GM10248 (cell line): ENCODE measurements at places on chromosomes 16 and 17.

DNA sequence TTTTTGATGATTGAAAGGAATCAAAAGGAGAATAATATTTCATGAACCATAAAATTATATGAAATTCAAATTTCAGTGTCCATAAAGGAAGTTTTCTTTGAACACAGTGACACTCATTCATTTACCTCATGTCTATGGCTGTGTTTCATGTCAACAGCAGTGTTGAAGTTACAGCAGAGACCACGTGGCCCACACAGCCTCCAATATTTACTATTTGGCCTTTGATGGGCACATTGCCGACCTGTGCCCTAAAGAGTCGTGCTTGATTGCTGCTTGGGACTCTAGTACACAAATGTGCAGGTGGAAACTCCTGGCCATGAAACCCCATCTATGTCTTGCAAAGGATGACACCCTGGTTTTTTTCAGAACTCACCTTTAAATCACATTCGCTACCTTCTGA lies 57.0 kb downstream of the CES1 start:
- DNase-seq, result no peak

- DNase-seq, result no peak
These were observed 393.1 kb downstream of the CNTNAP4 start for GRCh38 chr16:76670125-76670857.

DNA sequence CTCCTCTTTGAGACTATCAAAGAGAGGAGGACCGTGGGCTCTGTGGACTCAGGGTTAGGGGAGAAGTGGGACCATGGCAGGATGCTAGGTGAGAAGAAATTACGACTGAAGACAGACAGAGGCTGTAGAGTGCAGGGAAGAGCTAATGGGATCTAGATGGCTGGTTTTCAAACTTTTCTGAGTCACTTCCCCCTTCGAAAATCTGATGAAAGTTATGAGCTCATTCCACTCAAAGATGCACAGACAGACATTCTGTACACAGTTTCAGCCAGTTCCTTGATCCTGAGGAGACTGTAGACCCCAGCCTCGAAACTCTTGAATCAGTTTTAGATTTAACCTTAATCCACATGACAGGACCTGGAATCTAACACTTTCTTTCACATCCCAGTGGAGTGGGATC lies 40.7 kb downstream of the RGS9 start:
- DNase-seq, result no peak

DNA sequence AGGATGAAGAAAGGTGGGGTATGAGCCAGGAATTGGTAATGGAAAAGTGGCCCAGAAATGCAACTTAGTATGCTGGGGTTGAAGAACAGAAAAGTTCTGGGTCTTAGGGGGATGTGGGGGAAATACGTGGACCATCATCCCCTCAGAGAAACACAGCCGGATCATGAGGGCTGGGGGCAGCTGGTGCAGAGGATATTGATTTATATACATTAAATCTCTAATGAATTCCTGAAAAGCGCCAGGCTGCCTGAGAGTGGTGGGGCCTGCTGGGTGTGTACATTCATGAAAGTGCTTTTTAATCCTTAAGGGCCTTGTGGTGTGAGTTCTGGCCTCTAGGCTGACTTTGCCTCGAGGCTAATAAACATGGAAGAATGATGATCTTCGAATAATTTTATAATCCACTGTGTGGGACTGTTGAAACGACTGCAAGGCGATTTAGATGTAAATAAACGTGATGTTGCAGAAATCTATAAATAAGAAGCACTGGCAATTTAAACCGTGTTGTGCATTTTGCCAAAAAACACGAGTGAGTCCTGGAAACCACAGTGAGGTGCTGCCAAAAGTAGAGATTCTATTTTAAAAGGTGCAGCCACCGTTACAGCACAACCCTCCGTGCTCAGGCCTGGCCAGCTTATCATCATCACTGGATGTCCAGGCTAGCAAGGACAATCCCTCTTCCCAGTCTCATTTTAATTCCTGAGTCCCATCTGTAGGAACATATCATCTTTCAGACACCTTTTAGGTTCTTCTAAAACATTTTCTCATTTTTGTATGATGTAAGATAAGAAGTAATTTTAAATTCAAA lies 32.1 kb downstream of the PRKAR1A start:
- no peak for DNase-seq

DNA sequence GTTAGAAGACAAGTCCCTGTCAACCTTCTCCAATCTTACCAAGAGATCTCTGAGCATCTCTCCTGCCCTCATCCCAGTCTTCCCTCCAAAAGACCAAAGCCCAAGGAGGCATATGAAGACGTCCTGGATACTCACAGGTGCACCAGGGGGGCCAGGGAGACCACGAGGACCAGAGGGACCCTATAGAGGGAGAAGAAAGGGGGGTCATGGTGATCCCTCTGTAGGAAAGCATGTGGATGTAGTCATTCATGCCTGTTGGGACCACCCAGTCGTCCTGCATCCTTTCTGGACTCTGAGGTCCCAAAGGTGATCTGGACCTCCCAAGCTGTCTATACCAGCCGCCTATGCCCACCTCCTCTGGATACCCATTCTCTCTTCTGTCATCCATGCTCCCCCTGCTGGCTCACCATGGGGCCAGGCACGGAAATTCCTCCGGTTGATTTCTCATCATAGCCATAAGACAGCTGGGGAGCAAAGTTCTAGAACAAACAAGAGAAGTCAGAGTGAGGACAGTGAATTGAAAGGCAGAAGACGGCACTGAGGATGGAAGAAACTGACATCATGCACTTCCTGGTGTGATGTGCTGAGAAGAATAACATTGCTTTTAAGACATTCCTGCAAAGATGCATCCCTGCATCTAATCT lies 3.3 kb downstream of the COL1A1 start:
- DNase-seq, result peak; percentile 67
